Natural killer cell (primary cell): ENCODE measurements at places on chromosomes 1 and 21. TPM values are rescaled to one million over a fixed set of nuclear protein-coding genes. Genes with fewer than 3 reads are reported as not detected.

The CACHD1 gene
- not detected for total RNA-seq

The EXTL1 gene
- total RNA-seq = not detected

The IFI44 gene
- 60.2 TPM for total RNA-seq

The PPFIA4 gene
- 0.18 TPM for total RNA-seq

The EPHB2 gene
- not detected for total RNA-seq

The PDZK1 gene
- 0.96 TPM for total RNA-seq

The GPX7 gene
- 10.6 TPM for total RNA-seq

The PADI2 gene
- total RNA-seq = 2.5 TPM

The TEKT2 gene
- 0.24 TPM for total RNA-seq

The SPRR4 gene
- total RNA-seq = not detected

The LCE2B gene
- total RNA-seq = not detected

The MTMR11 gene
- 2.9 TPM for total RNA-seq

The A3GALT2 gene
- total RNA-seq = not detected

The SCAF4 gene
- 101 TPM for total RNA-seq

The TIAM1 gene
- 19.1 TPM for total RNA-seq

The NBPF4 gene
- not detected for total RNA-seq

The TINAGL1 gene
- total RNA-seq = not detected

The GJB5 gene
- not detected for total RNA-seq

The RPTN gene
- not detected for total RNA-seq

The DDAH1 gene
- total RNA-seq = 0.20 TPM

The CD46 gene
- total RNA-seq = 110 TPM

The EDARADD gene
- 2.6 TPM for total RNA-seq

The KCNE2 gene
- total RNA-seq = 0.60 TPM

The ZNF692 gene
- 52.3 TPM for total RNA-seq

The AUNIP gene
- total RNA-seq = 0.50 TPM

The TCHHL1 gene
- not detected for total RNA-seq

The NPHS2 gene
- not detected for total RNA-seq

The FMO2 gene
- total RNA-seq = not detected

The ARHGEF19 gene
- 18.9 TPM for total RNA-seq

The FAM177B gene
- total RNA-seq = not detected

The PIGC gene
- total RNA-seq = 35.7 TPM

The CAMK2N1 gene
- total RNA-seq = 2.6 TPM

The TRIM45 gene
- total RNA-seq = 0.77 TPM

The TAS1R1 gene
- not detected for total RNA-seq

The RXFP4 gene
- not detected for total RNA-seq

The SPATC1L gene
- 0.18 TPM for total RNA-seq

The FTCD gene
- not detected for total RNA-seq

The PGD gene
- total RNA-seq = 35.8 TPM

The FBLIM1 gene
- total RNA-seq = not detected

The VWA1 gene
- total RNA-seq = not detected

The SPATA46 gene
- not detected for total RNA-seq

The DISC1 gene
- 5.9 TPM for total RNA-seq
